ENCODE measurements at places on chromosomes 2 and 18. TPM values are rescaled to one million over a fixed set of nuclear protein-coding genes. Genes with fewer than 3 reads are reported as not detected.

PLEK gene
- total RNA-seq, result not detected

EPHA4 gene
- total RNA-seq, result 23.3 TPM

PECR gene
- total RNA-seq, result 8.0 TPM

RTN4 gene
- 407 TPM for total RNA-seq

CGREF1 gene
- 1.5 TPM for total RNA-seq

DSG1 gene
- not detected for total RNA-seq

PCARE gene
- not detected for total RNA-seq

GAREM1 gene
- 0.53 TPM for total RNA-seq

RAMP1 gene
- total RNA-seq, result not detected

TPO gene
- not detected for total RNA-seq

LTBP1 gene
- total RNA-seq, result 27.4 TPM

CYP1B1 gene
- total RNA-seq, result not detected

ANO7 gene
- total RNA-seq, result 1.1 TPM

CWC22 gene
- 12.5 TPM for total RNA-seq

CXCR1 gene
- not detected for total RNA-seq

MATN3 gene
- total RNA-seq, result 4.0 TPM

FLACC1 gene
- total RNA-seq, result not detected

MSH2 gene
- total RNA-seq, result 27.4 TPM

TANK gene
- total RNA-seq, result 79.9 TPM

TMEM178A gene
- total RNA-seq, result not detected

C2orf80 gene
- total RNA-seq, result not detected

TTR gene
- total RNA-seq, result not detected

REG1B gene
- total RNA-seq, result not detected

CCDC74B gene
- 1.8 TPM for total RNA-seq

EN1 gene
- not detected for total RNA-seq

CROCC2 gene
- total RNA-seq, result not detected

MRPS9 gene
- total RNA-seq, result 21.7 TPM

CXCR4 gene
- 17.2 TPM for total RNA-seq

EIF5B gene
- 19.1 TPM for total RNA-seq

KIAA2012 gene
- total RNA-seq, result not detected
